ENCODE measurements at places on chromosomes 16 and 17.

GRCh38 chr17:17970699-17971430 lies 1.3 kb downstream of the TOM1L2 start:
- no peak for DNase-seq

GRCh38 chr16:26765087-26765486 lies 301.6 kb upstream of the C16orf82 start:
- no peak for DNase-seq

GRCh38 chr16:87881324-87882200 lies 12.3 kb upstream of the SLC7A5 start:
- DNase-seq: no peak

- DNase-seq: no peak
Observed at GRCh38 chr17:27363326-27363725, 69.4 kb downstream of the WSB1 start.

DNA sequence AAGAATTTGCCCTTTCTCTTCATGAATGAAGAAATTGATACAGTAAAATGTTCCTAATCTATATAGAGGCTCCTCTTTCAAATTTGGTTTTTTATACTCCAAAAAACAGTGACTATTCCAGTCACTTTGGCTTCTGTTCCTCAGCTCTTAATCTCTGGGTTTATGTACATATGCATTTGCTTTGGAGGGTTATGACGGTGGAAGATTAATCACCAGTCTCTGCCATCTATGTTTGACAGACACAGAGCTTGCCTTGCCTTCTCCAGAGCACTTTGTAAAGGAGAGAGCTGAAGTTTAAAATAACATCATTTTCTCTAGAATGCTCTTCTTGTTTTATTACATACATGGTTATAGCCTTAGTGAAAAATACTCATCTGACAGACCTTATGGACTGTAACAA lies 99.3 kb downstream of the NLK start:
- DNase-seq: no peak

DNA sequence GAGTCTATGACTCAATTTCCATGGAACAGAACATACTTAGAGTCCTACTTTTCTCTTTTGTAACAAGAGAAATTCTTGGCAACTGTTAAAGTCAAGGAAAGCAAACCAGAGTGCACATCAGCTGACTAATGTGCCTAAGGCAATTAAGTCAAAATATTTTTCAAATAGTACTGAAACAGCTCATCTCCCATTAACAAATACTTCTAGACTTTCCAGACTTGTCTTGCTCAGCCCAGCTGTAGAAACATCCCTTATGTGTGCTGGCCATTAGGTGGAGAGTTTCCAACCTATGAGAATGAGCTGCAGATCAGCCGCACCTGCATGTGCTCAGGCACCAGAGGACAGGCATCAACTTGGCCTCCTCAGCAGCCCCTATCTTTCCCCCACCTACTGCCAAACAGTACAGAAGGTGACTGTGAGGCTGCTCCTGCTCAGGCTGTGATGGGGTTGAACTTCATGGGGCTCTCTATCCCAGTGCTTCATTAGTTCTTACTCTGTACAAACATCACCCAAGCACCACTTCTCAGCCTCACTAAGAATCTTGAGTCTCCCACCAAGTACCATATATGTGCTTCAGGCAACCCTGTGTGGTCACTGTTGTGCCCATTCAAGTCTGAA lies 32.2 kb downstream of the TEX2 start:
- DNase-seq: no peak

DNA sequence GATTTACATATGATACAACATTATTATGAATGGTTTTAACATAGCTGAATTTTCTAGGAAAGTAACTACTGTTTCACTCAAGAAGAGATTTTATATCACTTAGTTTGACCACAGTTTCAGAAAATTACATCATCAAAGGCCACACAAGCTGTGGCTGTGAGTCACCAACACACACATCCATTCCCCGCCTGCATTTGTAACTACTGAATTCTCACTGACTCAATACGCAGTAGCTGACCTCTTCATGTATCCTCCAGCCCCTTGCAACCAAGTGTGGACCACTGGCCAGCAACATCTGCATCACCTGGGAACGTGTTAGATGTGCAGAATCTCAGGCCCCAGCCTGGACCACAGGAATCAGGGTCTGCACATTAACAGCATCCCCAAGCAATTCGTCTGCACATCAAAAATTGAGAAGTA lies 197.6 kb downstream of the XYLT1 start:
- no peak for DNase-seq

- DNase-seq: no peak
Observed at GRCh38 chr16:86584726-86585721, 6.7 kb downstream of the FOXL1 start.
